ENCODE measurements at places on chromosomes 3 and 15.

DNA sequence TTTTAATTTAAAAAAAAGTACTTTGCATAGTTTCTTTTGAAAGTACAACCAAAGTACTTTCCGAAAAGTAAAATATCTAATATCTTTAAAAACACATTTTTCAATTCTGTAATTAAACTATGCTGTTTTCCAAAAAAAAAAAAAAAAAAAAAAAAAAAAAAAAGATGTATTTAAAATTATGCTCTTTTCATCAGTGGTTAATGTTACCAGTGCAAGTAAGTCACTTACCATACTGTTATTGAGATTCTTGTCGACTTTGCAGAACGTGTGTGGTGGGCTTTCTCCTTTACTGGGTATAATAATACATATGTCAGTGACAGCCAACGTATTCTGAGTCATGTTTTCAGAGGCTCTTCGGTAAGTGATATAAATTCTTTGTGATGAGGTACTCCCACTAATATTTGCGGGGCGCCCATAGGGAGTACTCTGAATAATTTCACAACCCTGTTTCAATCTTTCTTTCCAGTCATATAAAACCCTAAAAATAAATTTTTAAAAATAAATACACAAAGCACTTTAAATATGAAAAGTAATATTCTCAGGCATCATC, 39.9 kb downstream of the DENND4A start:
- DNase-seq: no peak

DNA sequence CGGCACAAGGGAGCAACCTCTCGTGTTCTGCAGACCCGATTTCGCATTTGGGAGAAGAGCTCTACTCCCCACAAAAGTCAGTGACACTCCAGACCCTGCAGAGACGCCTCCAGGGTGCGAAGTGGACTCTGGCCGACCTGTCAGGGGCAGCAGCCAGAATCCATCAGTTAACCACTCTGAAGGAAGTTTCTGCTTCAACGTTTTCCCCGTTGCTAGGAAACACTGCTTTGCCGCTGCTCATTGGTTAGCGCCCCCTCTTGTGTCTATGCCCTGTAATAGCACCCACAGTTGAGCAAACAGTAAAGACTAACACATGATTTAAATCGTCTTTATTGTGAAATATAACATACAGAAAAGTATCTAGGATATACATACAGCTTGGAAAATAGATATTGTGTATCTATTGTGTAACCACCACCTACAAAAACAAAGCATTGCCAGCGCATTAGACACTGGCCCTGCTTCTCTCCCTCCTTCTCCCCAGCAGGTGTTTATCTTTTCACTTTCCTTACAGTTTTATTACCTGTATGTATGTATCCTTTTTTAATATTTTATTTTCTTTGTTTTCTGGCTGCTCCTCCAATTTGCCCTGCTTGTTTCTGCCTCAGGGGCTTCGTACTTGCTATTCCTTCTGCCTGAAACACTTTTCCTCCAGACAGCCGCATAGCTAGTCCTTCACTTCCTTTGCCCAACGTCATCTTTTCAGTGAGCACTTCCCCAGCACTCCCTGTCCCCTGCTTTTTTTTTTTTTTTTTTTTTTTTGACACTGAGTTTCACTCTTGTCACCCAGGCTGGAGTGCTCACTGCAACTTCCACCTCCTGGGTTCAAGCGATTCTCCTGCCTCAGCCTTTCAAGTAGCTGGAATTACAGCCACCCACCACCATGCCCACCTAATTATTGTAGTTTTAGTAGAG, 38.8 kb downstream of the TMEM40 start:
- peak; percentile 30 for DNase-seq

DNA sequence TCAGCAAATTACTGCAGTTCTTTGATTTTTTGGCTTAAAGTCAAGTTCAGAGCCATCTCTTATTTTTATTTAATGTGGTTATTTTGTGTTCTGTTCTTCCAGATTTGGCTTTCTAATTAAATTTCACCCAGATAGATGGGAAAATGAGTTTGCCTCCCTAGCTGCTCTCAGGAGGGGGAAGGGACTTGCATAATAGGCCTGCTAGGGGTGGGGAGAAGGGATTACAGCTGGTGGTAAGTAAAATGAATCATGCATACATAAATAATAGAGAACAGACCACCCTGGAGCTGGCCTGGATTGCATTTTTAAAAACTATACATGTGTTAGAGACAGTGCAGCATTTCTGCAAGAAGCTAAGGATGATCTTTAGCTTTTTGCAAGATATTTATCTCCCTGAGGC, 3.9 kb upstream of the PXYLP1 start:
- DNase-seq: no peak

GRCh38 chr15:78265752-78266224, 1.4 kb downstream of the DNAJA4 start:
- DNase-seq: no peak

DNA sequence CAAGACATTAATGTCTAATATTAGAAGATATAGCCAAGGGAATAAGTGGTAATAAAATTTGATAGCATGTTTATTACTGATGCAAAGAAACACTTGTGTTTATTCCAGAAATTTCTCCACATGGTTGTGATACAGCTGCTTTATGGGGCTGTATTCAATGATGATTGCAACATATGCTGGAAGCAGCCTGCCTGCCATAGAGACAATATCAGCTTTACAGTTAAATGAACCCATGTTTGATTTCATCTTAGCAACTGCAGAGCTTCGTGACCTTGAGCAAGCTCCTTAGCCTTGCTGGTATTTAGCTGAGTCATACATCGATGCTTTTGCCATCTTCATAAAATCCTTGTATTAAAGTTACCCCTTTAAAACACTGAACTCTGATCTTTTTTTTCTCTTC, 168.1 kb upstream of the STAC start:
- no peak for DNase-seq

GRCh38 chr15:69955240-69955894, 142.3 kb downstream of the TLE3 start:
- no peak for DNase-seq

DNA sequence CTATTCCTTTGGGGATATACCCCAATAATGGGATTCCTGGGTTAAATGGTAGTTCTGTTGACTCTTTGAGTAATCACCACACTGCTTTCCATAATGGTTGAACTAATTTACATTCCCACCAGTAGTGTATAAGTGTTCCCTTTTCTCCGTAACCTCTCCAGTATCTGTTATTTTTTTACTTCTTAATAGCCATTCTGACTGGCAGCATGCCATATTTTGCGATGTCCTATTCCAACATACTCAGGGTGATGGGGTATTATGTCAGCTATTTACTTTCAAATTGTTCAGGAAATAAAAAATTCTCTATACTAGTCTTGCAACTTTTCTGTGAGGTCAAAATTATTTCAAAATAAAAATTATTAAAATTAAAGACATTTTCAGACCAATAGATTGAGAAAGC, 9.1 kb upstream of the PARP14 start:
- DNase-seq: no peak

- no peak for DNase-seq
Measured at GRCh38 chr3:195834675-195835583, 23.2 kb upstream of the MUC4 start.

- DNase-seq: no peak
Measured at GRCh38 chr3:193788189-193788991, 195.4 kb downstream of the OPA1 start.

GRCh38 chr15:39180030-39180429, 400.8 kb upstream of the THBS1 start:
- no peak for DNase-seq

GRCh38 chr15:90334304-90334731, 17.8 kb upstream of the ZNF774 start:
- DNase-seq: no peak

GRCh38 chr3:118137778-118138177, 896.9 kb downstream of the IGSF11 start:
- DNase-seq: no peak

- no peak for DNase-seq
Measured at GRCh38 chr15:26081758-26082220, 218.7 kb upstream of the ATP10A start.

DNA sequence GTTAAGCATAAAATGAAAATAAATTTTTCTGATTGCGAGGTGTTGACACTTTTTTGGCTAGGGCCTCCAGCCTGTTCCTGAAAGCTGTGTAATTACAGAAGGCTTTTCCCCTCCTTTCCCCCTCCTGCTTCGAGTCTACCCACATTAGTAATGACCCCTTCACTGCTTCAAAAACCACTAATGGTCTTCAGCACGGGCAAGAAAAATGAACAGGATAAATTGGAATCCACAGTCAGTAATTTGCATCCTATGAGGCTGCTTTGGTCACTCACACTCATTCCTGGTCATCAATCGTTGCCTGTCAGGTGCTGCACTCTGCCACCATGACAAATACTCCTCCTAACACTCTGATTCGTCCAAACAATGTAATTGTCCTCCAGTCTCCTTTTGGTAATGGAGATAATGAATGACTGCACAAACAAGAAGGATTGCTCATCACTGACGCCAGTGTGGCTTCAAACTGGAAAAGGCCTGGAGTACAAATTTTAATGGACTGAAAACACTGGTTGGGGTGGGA, 148.6 kb downstream of the MEIS2 start:
- DNase-seq: no peak

- DNase-seq: no peak
Measured at GRCh38 chr3:56839784-56840715, 38.3 kb upstream of the ARHGEF3 start.

- no peak for DNase-seq
Measured at GRCh38 chr3:123067689-123068600, 1.1 kb downstream of the PDIA5 start.

DNA sequence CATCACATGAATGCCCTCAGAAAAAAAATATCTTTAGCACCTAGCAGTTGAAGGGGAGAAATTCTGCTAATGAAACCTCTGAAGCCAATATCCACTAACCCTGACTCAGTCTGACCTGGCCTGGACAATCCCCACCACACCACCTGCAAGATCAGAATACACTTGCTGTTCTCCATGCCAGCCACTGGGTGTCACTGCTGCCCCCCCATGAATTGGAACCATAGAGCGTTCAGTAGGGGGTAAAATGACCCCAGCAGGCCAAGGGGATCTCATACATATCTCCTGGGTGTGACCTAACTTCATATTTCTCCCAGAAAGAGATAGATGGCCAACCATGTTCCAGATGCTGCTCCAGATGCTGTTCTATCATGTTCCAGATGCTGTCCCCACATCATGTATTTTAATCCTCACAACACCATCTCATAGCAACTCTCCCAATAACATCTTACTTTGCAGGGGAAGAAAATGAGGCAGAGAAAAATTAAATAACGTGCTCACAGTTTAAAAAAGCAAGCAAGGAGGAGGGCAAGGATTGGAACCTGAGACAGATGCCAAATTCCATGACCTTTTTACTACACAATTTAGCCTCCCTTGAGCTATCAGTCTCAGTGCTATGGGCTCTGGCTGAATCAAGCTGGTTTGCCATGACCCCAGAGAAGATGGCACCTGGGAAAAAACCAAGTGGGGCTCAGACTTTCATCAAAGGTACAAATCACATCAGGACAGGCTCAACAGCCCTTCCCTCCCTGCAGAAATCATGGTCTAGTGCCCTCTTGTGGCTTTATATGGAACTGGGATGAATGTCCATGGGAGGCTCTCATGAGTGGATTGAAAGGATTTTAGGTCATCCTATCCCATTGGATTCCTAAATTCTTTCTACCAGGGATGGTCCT, 12.4 kb downstream of the NTRK3 start:
- no peak for DNase-seq

DNA sequence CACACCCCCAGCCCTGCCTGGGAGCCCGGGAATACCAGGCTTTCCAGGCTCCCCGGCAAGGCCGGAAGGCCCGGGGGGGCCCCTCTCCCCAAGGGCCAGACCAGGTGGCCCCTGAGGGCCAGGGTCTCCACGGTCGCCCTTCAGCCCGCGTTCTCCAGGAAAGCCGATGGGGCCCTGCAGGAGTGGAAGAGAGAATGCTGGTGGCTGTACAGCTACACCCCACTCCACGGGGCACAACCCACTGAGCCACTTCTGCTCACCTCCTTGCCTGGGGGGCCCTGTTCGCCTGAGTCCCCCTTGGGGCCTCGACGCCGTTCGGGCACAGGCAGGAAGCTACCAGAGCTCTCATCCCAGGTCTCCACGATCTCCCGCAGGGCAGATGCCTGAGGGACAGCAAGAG, 11.8 kb upstream of the UCN2 start:
- no peak for DNase-seq

All from activated CD8-positive, alpha-beta memory T cell treated with anti-CD3 and anti-CD28 coated beads for 1 hour (primary cell).